ENCODE measurements at places on chromosomes 16 and 17.

DNA sequence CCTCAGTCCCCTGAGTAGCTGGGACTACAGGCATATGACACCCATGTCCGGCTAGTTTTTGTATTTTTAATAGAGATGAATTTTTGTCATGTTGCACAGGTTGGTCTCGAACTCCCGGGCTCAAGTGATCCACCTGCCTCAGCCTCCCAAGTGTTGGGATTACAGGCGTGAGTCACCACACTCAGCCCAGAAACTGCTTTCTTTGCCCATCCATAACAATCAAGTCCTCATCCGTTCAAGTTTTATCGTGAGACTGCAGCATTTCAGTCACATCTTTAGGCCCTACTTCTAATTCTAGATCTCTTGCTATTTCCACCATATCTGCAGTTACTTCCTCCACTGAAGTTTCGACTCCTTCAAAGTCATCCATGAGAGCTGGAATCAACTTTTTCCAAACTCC, 6.4 kb downstream of the NPRL3 start:
- DNase-seq = no peak

GRCh38 chr16:9365370-9365728, 273.9 kb downstream of the HAPSTR1 start:
- DNase-seq = no peak

DNA sequence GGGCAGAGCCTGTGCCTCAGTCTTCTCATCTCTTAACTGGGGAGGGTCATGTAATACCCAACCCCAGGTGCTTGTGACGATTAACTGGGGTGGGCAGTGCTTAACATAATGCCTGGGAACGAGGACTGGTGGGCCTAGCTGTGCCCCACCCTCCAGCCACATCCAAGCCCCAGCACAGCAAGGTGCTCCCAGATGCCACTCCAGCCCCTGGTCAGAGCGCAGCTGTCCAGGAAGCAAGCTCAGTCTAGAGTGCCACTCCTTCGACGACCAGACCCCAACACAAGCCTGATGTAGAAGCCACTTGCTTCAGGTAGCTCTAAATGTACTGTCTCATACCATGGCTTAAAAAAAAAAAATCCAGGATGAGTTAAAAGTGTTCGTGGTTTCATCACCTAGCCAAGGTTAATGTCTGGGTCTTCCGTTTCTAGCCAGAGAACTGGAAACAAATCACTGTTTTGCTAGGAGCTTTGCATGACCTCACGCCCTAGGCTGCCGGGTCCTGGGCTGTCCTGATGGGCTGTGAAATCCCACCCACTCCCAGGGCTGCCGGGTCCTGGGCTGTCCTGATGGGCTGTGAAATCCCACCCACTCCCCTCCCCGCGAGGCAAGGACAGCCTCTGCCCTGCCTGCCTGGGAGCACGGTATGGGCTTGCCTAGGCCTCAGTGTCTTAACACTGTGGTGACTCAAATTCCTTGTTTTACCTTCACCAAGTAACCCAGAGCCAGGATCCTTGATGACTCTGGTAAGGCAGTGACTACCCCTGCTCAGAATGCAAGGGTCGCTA, 7.7 kb downstream of the MIEF2 start:
- DNase-seq = no peak

DNA sequence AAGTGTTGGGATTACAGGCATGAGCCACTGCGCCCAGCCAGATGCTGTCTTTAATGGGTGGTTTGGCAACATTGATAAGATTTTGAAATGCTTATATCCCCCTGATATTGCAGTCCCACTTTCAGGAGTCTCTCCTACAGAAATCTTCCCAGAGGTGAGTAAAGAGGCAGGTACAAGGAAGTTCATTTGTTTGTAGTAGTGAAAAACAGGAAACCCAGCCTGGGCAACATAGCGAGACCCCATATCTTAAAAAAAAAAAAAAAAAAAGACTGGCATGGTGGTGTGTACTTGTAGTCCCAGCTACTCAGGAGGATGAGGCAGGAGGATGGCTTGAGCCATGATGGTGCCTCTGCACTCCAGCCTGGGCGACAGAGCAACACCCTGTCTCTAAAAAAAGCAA, 6.2 kb upstream of the NUPR1 start:
- no peak for DNase-seq

DNA sequence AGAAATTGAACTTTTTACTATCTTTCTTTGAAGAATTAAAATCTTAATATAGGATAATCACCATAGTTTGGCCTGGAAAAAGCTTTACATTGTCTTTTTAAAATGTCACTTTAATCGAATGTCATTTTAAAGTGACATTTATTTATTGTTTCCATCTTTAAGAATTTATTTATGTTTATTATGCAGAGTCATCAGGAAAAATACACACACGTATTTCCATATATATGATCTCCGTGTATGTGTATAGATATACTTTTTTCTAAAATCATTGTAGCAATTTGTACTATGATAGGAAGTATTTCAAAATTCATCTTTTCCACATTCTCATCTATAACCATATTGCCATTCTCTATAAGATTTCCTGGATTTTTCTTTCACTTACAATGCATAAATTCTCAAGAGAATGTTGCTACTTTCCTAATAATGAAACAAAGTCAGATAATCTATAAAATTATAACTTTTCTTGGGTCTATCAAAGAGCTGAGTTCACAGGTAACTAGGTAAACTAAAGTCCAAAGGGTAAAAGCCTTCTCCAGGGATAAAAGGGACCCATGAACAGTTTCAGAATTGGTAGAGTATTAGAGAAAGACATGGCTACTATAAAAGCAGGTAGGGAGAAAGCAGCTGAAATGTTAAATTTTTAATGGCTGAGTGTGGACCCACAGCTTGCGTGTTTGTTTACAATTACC, 11.9 kb downstream of the ABCA8 start:
- DNase-seq = no peak

DNA sequence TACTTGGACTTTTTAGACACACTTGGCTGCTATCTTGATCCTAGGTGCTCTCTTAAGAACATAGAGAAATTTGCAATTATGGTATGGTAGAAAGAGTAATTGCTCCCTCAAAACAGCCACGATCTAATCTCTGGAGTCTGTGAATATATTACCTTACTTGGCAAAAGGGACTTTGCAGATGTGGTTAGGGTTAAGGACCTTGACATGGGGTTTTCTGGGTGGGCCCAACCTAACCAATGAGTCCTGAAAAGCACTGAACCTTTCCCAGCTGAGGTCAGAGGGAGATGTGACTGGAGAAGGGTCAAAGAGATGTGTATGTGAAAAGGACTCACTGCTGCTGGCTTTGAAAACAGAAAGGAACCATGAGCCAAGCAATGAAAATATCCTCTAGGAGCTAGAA, 26.7 kb upstream of the MED13 start:
- no peak for DNase-seq

- DNase-seq = no peak
Observed at GRCh38 chr17:17413821-17414220, 63.0 kb upstream of the MED9 start.

DNA sequence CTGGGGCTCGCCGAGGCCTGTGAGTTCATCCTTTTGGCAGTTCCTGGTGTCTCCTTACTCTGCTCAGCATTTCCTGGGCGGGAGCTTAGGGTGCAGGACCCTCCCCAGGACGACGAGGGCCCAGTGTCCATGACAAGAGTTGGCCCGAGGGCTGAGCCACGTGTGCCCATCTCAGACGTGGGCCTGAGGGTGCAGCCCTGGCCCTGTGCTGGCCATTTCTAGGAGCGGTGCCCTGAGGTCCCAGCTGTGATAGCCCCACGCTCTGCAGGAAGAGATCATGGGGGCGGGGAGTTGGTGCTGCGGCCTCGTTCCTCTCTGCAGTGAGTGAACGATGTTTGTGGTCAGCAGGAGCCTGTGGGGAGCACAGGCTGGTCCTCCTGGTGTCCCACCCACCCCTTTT, 6.0 kb upstream of the MC1R start:
- no peak for DNase-seq

GRCh38 chr17:52709724-52710123, 551.2 kb upstream of the CA10 start:
- DNase-seq = no peak

DNA sequence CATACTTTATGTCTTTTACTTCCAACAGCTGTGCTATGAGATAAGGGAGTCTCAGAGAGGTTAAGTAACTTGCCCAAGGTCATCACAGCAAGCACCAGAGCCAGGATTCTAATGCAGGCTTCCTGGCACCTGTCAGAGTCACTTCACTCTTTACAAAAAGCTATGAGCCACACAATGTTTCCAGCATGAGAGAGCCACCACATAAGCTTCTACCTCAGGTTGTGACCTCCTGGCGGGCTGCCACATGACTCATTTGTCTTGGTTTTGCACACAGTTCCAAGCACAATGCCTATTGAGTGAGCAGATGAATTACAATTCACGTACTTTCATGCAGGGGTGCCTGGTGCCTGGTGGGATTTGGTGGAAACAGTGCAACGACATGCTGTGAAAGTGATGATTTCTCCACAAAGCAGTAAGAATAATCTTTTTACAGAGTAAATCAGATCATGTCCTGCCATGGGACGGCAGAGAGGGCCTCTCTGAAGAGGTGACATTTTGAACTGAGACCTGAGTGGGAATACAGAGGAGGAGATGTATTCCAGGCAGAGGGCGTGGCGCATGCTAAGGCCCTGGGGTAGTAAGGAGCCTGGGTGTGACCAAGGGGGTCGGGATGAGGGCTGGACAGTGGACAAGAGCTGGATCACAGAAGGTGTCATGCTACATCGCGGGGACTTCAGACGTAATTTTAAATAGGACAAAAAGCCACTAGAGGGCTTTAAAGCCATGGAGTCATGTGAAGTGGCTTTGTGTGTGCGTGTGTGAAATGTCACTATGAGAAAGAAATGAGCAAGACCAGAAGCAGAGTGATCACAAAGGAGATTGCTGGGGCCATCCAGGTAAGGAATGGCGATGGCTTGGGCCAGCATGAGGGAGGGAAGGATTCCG, 53.4 kb downstream of the CACNG3 start:
- DNase-seq = peak; percentile 2

- no peak for DNase-seq
Observed at GRCh38 chr17:56026915-56027314, 126.4 kb upstream of the ANKFN1 start.

- DNase-seq = no peak
Observed at GRCh38 chr16:68696514-68696913, 40.6 kb upstream of the CDH1 start.

DNA sequence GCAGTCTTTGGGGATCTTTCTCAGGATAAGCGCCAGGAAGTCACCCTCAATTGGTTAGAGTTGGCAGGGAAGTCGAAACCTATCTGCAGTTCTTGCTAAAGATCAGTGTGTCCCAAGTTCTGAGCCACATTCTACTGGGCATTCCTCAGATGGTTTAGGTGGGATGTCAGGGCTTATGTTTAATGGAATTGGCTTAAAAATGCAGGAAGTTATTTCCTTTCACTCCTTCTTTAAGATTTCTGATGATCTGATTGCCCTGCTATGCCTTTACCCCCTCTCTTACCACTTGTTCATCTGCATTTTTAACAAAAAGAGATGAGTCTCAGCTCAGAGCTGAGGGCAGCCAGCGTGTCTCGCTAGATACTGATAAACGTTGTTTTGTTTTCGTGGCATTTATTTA, 30.8 kb downstream of the FOXL1 start:
- DNase-seq = no peak

DNA sequence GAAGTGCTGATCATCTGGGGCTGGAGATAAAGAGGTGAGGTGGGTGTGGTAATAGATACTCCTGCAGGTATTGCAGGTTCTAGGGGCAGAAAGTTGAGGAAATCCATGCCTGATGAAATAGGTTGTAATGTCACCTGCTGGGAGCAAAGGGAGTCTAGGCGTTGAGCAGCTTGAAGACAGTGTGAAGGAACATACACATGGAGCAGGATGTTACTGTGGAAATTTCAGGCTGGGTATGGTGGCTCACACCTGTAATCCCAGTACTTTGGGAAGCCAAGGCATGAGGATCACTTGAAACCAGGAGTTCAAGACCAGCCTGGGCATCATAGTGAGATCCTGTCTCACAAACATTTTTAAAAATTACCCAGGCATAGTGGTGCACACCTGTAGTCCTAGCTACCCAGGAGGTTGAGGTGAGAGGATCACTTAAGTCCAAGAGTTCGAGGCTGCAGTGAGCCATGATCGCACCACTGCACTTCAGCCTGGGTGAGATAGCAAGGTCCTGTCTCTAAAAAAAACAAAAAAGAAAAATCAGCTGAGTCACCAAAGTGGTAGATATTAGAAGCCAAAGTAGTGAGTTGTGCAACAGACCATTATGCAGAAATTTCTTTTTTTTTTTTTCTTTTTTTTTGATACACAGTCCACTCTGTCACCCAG, 9.1 kb upstream of the CRYBA1 start:
- no peak for DNase-seq

DNA sequence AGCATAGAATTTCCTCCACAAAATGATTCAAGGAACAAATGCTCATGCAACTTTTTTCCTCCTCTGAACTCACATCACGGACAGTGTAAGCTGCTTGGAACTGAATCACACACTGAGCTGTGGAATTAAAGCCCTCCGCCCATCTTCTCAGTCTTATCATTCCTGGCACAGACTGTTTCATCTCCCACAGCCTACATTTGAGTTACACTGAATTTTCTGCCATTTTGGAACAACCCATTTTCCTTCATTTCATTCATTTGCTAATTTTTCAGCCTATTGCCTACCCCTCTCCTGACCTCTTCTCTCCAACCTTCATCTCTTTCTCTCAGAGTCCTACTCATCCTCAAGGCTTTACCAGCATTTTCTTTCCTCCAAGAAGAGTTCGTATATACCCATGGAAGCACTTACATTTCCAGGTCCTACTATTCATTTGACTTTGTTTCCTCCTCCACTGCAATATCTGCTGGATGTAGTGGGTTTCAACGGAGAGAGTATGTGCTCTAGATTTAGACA, 39.1 kb upstream of the TOM1L1 start:
- no peak for DNase-seq

GRCh38 chr16:15507301-15507958, 73.0 kb downstream of the BMERB1 start:
- DNase-seq = no peak

GRCh38 chr16:81836279-81837054, 57.4 kb downstream of the PLCG2 start:
- no peak for DNase-seq

DNA sequence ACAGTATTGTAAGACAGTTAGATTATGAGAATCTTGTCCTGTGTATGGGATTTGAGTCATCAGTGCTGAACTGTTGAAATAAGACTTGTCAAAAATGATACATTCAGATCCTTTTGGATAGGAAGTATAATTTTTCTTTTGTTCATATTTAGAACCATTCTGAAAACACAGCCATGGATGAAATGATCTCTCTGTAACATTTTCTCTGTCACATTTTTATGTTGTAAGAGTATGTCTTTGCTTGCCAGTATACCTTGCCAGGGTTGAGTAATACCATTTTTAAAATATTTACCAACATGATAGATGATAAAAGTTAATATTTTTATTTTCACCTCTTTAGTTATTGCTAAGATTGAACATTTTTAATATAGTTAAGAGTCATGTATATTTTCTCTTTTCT, 45.0 kb downstream of the NSRP1 start:
- no peak for DNase-seq

GRCh38 chr17:34351096-34351495, 5.2 kb upstream of the CCL13 start:
- no peak for DNase-seq

GRCh38 chr17:64077379-64077778, 52.6 kb downstream of the ERN1 start:
- DNase-seq = no peak

GRCh38 chr17:17523731-17524490, 27.7 kb upstream of the RASD1 start:
- no peak for DNase-seq

- no peak for DNase-seq
Observed at GRCh38 chr17:395179-395578, 42.6 kb upstream of the RPH3AL start.

- no peak for DNase-seq
Observed at GRCh38 chr16:20901068-20901435, 481 bp downstream of the LYRM1 start.

- no peak for DNase-seq
Observed at GRCh38 chr17:43371227-43371821, 27.5 kb upstream of the ARL4D start.

Data from stimulated activated naive CD4-positive, alpha-beta T cell treated with Interleukin-2 at 50 U/mL for 16 hours (primary cell).